ENCODE measurements at places on chromosomes 1 and 21. TPM values are rescaled to one million over a fixed set of nuclear protein-coding genes. Genes with fewer than 3 reads are reported as not detected.

The SPATA46 gene
- not detected for total RNA-seq

GRCh38 chr1:29629401-29629800, 393.1 kb downstream of the PTPRU start:
- DNase-seq, result no peak

- no peak for DNase-seq
These were observed 149.5 kb upstream of the VAMP3 start for GRCh38 chr1:7621334-7622219.

DNA sequence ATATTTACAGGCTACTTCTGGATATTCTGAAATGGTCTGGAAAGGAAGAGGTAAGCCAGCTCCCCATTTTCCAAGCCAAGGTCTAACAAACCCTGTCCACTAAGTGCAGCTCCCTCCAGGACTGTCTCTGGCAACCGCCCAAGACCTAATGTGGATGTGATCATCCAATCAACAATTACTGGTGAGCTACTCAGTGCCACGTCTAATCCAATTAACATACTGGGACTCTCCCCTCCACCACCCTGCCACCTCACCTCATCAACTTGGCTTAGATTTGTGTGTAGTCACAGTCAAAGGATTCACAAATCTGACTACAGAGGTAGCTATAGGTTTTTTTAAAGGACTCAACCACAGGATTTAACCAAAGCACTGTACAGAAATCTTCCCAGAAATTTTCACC, 25.4 kb upstream of the S100A7 start:
- DNase-seq, result no peak

- peak; percentile 51 for DNase-seq
These were observed 38.6 kb upstream of the GPR137B start for GRCh38 chr1:236103646-236104218.

DNA sequence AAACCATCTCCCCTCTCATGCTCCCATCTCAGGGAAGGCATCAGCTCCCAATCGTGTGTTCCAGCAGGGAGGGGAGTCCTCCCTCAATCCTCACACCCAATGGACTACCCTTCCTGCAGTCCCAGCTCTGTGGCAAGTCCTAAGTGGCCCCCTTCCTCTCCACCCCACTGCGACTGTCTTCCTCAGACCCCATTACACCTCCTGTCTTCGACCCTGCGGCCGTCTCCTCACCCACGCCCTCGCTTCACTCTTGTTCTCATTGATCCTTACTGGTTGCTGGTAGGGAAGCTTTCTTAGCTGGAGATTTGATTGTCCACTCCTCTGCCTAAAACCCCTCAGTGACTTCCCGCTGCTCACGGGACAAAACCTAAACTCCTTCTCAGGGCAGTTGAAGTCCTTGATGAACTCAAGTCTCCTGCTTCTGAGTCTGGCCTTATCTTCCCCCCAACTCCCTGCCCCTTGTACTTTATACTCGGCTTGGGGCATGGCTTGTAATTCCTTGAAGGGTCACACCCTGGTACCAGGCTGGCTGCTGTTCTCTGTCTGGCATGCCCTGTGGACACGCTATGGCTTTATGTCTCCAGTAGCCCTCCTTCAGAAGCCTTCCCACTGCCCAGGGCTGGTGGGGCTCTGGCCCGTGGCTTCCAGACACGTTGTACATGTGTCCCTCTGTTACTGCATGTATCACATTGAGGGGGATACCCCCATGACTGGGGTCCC, 2.3 kb upstream of the EPS8L3 start:
- DNase-seq, result peak; percentile 4

The ANKRD34A gene
- 1.3 TPM for total RNA-seq

The RNF186 gene
- total RNA-seq, result not detected

- DNase-seq, result peak; percentile 21
These were observed 37.7 kb downstream of the PIK3C2B start for GRCh38 chr1:204456826-204457442.

The CASQ1 gene
- 44.0 TPM for total RNA-seq

The SH2D5 gene
- total RNA-seq, result not detected

DNA sequence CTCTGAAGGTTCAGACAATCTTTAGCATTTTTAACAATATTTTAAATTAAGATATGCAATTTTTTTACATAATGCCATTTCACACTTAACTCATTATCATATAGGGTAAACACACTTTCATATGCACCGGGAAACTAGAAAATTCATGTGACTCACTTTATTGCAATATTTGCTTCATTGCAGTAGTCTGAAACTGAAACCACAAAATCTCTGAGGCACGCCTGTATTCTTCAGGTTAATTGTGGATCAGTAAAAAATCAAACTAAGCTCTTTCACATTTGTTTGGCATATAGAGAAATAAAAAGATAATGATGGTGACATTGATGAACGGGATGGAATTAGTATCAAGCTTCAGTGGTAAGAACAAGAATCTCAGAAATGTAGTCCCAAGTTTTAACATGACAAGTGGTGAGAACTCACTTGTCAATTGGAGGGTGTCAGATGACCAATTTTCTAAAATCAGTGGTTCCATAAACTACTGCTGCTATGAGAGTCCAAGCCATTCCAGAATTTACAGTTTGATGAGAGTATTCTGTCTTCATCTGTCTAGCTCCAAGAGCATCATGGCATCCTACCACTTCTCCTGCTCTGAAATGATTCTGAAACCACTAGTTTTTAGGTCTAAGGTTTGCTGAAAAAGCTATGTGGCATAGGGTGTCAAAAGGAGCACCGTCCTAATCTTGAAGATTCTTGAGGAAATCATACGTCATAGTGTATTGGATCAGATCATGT, 281.0 kb downstream of the PTPRC start:
- DNase-seq, result no peak

The CR1L gene
- total RNA-seq, result not detected

DNA sequence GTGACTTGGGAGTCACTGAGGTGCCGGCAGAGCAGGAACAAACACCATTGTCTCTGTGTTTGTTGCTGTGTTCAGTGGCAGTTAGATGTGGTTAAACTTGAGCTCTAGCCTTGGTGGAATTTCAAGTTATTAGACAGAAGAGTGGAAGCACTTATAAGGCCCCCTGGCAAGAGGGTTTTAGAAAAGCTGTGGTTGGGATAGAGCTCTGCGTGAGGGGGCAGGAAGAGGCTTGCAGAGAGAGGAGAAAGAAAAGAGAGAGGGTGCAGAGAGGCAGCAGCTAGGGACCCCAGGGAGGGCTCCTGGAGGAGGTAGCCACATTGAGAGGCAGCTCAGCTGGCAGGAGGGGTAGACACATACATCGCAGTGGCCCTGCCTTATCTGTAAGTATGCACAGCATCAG, 128.2 kb downstream of the GALNT2 start:
- DNase-seq, result no peak

- no peak for DNase-seq
These were observed 373 bp downstream of the MTF1 start for GRCh38 chr1:37858931-37859506.

GRCh38 chr1:230278871-230279582, 147.1 kb downstream of the PGBD5 start:
- DNase-seq, result no peak

- no peak for DNase-seq
These were observed 145.0 kb upstream of the TIAM1 start for GRCh38 chr21:31489014-31489413.

DNA sequence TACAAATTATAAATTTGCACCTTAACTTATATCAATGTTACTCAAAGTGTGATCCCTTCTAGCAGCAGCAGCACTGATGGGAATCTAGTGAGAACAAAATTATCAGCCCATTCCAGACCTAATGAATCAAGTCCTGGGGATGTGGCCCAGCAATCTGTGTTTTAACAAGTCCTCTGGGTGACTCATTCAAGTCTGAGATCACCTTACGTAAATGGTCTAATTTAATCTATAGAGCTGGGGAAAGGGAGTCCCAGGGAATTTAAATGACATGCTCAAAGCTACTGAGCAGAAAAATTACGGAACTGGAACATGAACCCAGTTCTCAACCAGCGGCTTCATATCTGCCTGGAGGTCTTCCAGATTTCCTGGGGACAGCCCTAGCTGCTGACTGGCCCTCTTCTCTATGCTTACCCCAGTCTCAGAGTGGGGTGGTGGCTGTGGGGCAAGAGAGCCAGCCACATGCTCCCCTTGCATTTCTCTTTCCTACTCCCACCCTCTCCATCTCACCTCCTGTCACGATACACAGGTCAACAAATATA, 220.0 kb downstream of the TM2D1 start:
- DNase-seq, result no peak

DNA sequence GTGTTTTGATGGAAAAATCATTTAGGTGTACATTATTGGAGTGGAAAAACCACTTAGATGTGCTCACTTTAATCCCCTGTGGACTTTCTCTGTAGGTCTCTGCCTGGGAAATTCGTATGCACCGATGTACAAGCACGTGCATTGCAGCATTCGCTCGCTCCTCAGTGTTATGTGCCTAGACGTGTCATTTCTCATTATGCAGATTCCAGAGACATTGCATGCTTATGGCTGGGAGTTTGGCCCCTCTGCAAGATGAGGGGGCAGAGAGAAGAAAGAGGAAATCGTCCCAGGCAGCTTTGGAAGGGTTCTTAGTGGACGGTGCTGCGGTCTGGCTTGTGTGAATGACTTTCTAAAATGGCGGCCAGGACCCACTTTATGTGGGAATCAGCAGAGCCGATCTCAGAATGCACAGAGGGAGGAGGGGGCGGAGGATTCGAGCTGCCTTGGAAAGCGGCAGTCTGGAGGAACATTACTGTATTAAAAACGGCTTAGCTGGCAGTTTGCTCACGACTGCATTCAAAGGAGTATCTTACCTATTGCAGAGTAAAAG, 2.3 kb downstream of the SPEN start:
- no peak for DNase-seq

DNA sequence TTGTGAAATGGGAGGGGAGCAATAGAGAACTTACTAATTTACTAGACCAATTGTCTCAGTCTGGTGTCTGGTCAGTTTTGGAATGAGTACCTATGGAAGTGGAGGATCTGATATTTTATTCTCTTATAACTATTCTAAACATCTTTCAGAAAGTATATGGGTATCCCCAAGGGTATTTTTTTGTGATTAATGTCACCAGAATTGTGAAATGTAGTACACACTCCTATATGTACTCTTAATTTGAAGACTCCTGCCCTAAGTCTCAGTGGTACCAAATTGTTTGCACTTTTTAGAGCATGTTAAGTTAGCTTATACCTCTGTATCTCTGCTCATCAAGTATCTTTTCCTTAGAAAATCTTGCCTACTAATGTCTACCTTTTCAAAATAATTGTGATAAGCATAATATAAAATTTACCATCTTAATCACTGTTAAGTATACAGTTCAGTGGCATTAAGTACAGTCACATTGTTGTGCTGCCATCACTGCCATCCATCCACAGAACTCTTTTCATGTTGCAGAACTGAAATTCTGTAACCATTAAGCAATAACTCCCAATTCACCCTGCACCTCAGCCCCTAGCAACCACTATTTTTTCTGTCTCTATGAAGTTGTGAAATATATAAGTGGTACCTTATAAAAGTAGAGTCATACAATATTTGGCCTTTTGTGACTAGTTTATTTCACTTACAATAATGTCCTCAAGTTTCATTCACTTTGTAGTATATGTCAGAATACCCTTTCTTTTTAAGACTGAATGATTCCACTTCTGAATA, 40.5 kb downstream of the SLC30A7 start:
- DNase-seq, result no peak

DNA sequence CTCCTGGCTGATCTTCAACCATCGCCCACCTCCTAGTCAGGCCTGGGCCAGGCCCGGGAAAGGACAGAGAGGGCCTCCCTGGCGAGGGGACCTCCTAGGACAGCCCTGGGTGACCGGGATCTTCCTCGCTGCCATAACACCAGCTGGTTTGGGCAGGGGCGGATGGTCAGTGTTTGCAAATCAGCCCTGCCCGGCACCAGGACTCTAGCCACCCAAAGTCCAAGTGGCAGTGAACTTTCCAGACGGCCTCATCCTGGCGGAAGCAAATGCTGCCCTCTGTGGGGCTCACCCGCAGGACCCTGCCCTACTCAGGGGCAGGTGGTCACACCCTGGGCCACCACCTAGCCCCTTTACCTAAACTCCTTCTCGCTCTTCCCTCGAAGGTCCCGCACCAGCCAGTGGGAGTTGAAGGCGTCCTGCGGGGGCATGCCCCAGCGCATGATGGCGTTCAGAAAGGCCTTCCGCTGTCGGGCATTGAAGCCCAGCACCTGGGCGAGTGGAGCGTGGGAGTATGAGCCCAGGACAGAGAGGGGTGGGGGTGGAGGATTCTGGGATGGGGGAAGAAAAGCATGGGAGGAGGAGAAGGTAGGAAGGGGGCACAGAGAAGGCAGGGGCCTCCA, 55.3 kb downstream of the CHD5 start:
- DNase-seq, result peak; percentile 2

The LCE1B gene
- total RNA-seq, result not detected

The SPRR1A gene
- not detected for total RNA-seq

Data from heart right ventricle (tissue), 16 donors.